ENCODE measurements at places on chromosomes 2 and 18. TPM values are rescaled to one million over a fixed set of nuclear protein-coding genes. Genes with fewer than 3 reads are reported as not detected.

The CMPK2 gene
- total RNA-seq: 4.6 TPM

The DNAJC5G gene
- 2.4 TPM for total RNA-seq

The OTOS gene
- not detected for total RNA-seq

The SLC20A1 gene
- total RNA-seq: 120 TPM

The TMEM182 gene
- total RNA-seq: 2.9 TPM

The FBXO15 gene
- total RNA-seq: 2.4 TPM

The SLC4A3 gene
- 1.5 TPM for total RNA-seq

The CDCA7 gene
- 72.5 TPM for total RNA-seq

The MC5R gene
- total RNA-seq: not detected

The PLEKHM3 gene
- total RNA-seq: 6.5 TPM

The C2orf80 gene
- not detected for total RNA-seq

The RMDN2 gene
- total RNA-seq: 2.3 TPM

The FEV gene
- total RNA-seq: 12.6 TPM

The IL36RN gene
- not detected for total RNA-seq

The NCKAP5 gene
- 33.1 TPM for total RNA-seq

The SCN9A gene
- total RNA-seq: 4.2 TPM

The UGT1A4 gene
- total RNA-seq: 0.11 TPM

The KLF7 gene
- total RNA-seq: 16.4 TPM

The SGO2 gene
- total RNA-seq: 37.3 TPM

The RETSAT gene
- 28.4 TPM for total RNA-seq

The TRIB2 gene
- 92.3 TPM for total RNA-seq

The REG1A gene
- not detected for total RNA-seq

The TTN gene
- total RNA-seq: under 0.01 TPM

The IL1A gene
- 6.3 TPM for total RNA-seq

The CEP192 gene
- total RNA-seq: 50.2 TPM

The SEMA4C gene
- 33.3 TPM for total RNA-seq

The ADGRF3 gene
- 1.1 TPM for total RNA-seq

The RAB27B gene
- not detected for total RNA-seq

The SNTG2 gene
- total RNA-seq: 3.7 TPM

The GBX2 gene
- not detected for total RNA-seq

The EVA1A gene
- total RNA-seq: 4.0 TPM

The ALLC gene
- total RNA-seq: not detected

The OBSL1 gene
- total RNA-seq: 46.6 TPM

The SERPINB10 gene
- total RNA-seq: not detected

The DTNA gene
- total RNA-seq: 18.6 TPM

The ASXL3 gene
- total RNA-seq: 0.11 TPM

The SEMA4F gene
- total RNA-seq: 3.8 TPM

The ZBTB7C gene
- 0.32 TPM for total RNA-seq

The CCDC68 gene
- not detected for total RNA-seq

The GPR35 gene
- 2.9 TPM for total RNA-seq

The CDK15 gene
- 0.11 TPM for total RNA-seq

The HOXD4 gene
- 34.3 TPM for total RNA-seq

The TDRD15 gene
- not detected for total RNA-seq

The IL1F10 gene
- not detected for total RNA-seq

The LHCGR gene
- not detected for total RNA-seq

The SCTR gene
- total RNA-seq: 0.50 TPM

The CRYGA gene
- not detected for total RNA-seq

The TCF23 gene
- total RNA-seq: not detected

The KIF5C gene
- 0.74 TPM for total RNA-seq

The CPLX4 gene
- total RNA-seq: not detected

The PTCD3 gene
- 159 TPM for total RNA-seq

The SAG gene
- total RNA-seq: 1.3 TPM

The PCARE gene
- not detected for total RNA-seq

The TMEFF2 gene
- 7.0 TPM for total RNA-seq

The LIMS3 gene
- 2.7 TPM for total RNA-seq

Data from A673 (cell line).